ENCODE measurements at places on chromosomes 1 and 21.

- no peak for DNase-seq
Observed at GRCh38 chr1:36705629-36706028, 222.9 kb upstream of the CSF3R start.

- DNase-seq, result no peak
Observed at GRCh38 chr1:59046134-59046533, 250.8 kb upstream of the FGGY start.

- no peak for DNase-seq
Observed at GRCh38 chr1:228306275-228307217, 98.7 kb downstream of the OBSCN start.

GRCh38 chr1:2330519-2331199 lies 60.7 kb downstream of the MORN1 start:
- no peak for DNase-seq

- DNase-seq, result no peak
Observed at GRCh38 chr1:24161270-24161669, 18.3 kb upstream of the IL22RA1 start.

DNA sequence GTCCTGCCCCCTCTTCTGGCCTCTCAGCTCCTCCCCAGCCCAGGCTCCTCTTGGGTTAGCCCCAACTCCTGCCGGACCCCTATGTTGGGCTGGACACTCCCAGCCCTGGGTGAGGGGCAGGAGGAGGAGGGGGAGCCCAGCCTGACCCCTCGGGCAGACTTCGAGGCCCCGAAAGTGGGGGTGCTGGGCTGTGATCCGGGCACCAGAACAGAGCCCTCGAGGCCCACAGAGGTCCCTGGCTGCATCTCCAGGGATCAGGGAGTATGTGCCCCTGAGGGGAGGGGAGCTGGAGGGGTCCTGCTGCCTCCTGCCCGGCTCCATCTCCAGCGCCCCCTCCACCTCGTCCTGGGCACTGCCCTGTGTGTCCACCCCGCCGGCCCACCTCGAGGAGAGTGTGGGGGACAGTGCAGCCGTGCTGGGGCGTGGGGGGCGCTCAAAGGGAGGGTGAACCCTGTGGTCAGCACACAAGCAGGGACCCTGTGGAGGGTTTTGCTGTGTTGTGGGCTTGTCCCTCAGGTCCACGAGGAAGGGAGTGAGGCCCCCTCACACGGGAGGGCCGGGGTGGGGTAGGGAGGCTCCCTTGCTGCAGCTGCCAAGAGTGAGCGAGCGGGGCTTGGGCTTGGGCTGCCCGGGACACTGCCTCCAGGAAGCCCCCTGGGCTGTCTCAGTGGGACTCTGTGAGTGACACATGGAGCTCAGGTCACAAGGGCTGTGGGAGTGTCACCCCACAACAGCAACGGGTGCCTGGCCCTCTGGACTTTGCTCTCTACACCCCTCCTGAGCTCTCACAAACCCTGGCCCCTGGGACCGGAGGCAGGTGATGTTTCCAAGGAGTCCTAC lies 54.4 kb downstream of the COL18A1 start:
- DNase-seq, result no peak

GRCh38 chr1:71817028-71817427 lies 465.3 kb downstream of the NEGR1 start:
- no peak for DNase-seq

- no peak for DNase-seq
Observed at GRCh38 chr1:236035681-236036101, 29.2 kb downstream of the NID1 start.

GRCh38 chr1:35708441-35708921 lies 10.2 kb downstream of the C1orf216 start:
- peak; percentile 25 for DNase-seq

DNA sequence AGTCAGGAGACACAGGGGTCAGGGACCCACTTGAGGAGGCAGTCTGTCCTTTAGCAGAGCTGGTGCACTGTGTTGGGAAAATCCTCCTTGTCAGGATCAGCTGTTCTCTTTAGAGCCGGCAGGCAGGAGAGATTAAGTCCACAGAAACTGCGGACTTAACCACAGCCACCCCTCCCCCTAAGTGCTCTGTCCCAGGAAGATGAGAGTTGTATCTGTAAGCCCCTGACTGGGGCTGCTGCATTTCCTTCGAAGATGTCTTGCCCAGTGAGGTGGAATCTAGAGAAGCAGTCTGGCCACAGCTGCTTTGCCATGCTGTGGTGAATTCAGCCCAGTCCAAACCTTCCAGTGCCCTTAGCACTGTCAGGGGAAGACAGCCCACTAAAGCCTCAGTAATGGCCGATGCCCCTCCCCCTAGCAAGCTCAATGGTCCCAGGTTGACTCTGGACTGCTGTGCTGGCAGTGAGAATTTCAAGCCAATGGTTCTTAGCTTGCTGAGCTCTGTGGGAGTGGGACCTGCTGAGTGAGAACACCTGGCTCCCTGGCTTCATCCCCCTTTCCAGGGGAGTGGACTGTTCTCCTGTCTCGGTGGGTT lies 172.8 kb downstream of the ST6GALNAC3 start:
- DNase-seq, result no peak

GRCh38 chr1:30757352-30758120 lies at the start of gene LAPTM5:
Gene LAPTM5 (minus strand): TSS chr1:30757774. CDS start chr1:30757745, 29 bp downstream.
- peak; percentile 75 for DNase-seq

DNA sequence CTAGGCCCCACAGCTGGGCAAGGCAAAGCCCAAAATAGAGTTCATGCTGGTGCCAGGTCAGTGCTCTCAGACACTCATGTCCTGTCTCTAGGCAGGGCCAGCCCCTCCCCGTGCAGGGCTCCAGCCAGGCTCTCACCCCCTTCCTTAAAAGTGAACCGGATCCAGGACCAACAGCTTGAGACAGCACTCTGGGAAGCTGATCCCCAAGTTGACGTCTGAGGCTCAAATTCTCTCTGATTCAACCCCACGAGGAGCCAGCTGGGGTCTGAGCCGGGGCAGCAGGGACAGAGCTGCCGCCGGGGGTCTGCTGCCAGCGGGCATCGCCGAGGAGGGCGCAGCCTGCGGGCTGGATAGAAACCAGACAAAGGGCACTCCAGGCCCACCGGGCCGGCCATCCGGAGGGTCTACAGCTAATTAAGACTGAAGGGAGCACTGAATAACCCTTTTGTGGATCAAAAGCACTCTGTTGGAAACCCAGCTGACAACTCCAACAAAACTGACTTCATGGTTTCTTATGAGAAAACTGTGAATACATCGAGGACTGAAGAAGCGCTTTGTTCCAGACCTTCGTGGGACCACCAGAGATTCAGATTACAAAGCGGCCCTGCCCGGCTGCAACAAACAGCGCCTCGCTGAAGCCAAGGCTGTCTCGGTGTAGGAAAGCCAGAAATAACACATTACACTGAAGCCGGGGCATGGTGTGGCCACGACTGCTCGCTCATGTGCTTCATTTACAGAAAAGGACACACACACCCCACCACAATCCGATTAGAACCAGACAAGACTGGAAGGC lies 95.8 kb downstream of the PSMG1 start:
- no peak for DNase-seq

- DNase-seq, result no peak
Observed at GRCh38 chr1:65020774-65021173, 54.4 kb upstream of the JAK1 start.

GRCh38 chr1:159077120-159077961 lies 775 bp upstream of the AIM2 start:
- DNase-seq, result peak; percentile 90

DNA sequence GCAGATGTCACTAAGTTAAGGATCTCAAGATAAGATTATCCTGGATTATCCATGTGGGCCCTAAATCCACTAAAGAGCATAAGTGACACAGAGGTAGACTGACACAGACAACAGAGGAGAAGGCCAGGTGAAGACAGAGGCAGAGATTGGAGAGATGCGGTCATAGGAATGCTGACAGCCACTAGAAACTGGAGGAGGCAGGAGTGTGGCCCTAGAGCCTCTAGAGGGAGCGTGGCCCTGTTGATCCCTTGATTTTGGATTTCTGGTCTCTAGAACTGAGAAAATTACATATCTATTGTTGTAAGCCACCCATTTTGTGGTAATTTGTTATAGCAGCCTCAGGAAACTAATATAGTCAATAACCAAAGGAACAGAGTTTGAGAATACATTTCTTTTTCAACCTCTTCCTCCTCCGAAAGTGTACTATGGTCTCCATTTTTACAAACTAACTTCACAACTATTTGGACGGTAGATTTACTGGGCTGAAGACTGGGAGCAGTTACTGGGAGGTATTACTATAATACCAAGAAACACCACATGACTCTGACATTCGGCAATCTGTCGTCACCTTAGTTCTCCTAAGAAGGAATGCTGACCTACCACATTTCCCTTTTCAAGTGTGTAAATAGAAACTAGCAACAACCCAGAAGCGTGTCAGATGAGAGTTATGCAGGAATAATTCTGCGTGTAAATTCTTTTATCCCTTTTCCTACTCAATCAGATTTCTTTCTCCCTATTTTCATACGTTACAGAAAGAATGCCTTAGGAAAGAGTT lies 116.0 kb upstream of the ZNHIT6 start:
- DNase-seq, result no peak

DNA sequence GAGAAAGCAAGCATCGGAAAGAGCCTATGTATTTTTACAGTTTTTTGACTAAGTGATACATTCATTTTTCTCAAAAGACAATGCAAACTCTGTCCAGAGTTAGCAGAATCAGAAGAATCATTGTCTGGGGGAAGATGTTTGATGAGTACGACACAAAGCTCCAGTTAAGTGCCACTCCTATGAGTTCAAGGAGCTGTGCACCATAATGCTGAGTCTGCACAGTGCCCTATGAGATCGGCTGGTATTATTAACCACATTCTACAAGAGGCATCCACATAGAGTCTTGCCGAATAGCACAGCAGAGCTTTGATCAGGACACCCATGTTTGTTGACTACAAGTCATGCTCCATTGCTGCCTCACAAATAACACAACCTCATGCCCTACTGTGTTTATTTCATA lies 54.9 kb upstream of the RAP1GAP start:
- no peak for DNase-seq

- no peak for DNase-seq
Observed at GRCh38 chr1:38962560-38962959, 20.9 kb upstream of the RHBDL2 start.

GRCh38 chr1:93296555-93297154 lies 49.1 kb upstream of the DR1 start:
- DNase-seq, result no peak

- DNase-seq, result no peak
Observed at GRCh38 chr1:154408174-154408777, 3.1 kb downstream of the IL6R start.

GRCh38 chr1:160085686-160086455 lies 4.5 kb downstream of the KCNJ9 start:
- peak; percentile 87 for DNase-seq

GRCh38 chr1:10903821-10904220 lies 107.4 kb upstream of the CASZ1 start:
- DNase-seq, result peak; percentile 30

GRCh38 chr21:38178653-38179470 lies 77.9 kb upstream of the KCNJ15 start:
- DNase-seq, result no peak

DNA sequence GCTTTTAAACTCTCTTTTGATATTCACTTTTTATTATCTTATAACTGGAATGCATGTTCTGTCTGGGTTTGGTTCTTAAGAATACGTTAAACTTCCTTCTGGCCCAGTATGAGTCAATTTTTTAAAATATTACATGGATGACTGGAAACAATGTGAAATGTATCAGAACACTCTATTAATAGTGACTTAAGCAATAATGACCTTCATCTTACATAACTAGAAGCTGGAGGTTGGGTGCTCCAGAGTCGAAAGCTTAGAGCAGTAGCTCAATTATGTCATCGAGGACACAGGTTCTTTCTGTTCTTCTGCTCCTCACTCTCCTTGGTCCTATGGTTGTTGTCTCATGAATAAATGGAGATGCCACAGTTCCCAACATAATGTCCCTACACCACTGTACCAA lies 91.6 kb upstream of the FOXD3 start:
- DNase-seq, result no peak

DNA sequence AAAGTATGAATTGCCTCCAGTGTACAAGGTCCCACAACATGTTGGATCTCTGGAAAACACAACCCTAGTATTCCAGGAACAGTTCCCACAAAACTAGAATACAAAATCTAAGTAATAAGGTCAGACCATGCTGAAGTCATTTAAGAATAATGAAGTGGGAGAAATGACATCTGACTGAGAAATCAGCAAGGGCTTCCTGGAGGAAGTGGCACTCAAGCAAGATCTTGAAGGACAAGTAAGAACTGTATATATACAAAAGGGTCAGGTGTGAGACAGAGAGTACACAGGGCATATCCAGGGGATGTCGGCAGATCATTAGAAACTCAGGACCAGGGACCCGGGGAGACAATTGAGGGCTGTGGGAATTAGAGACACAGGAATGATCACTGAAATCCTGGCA lies 18.7 kb downstream of the MIS18A start:
- DNase-seq, result no peak

- peak; percentile 36 for DNase-seq
Observed at GRCh38 chr1:151908228-151908691, 1.1 kb downstream of the THEM4 start.

GRCh38 chr1:40951943-40952743 lies 27.4 kb upstream of the CTPS1 start:
- DNase-seq, result peak; percentile 74

- no peak for DNase-seq
Observed at GRCh38 chr1:182315167-182315556, 76.4 kb downstream of the GLUL start.

DNA sequence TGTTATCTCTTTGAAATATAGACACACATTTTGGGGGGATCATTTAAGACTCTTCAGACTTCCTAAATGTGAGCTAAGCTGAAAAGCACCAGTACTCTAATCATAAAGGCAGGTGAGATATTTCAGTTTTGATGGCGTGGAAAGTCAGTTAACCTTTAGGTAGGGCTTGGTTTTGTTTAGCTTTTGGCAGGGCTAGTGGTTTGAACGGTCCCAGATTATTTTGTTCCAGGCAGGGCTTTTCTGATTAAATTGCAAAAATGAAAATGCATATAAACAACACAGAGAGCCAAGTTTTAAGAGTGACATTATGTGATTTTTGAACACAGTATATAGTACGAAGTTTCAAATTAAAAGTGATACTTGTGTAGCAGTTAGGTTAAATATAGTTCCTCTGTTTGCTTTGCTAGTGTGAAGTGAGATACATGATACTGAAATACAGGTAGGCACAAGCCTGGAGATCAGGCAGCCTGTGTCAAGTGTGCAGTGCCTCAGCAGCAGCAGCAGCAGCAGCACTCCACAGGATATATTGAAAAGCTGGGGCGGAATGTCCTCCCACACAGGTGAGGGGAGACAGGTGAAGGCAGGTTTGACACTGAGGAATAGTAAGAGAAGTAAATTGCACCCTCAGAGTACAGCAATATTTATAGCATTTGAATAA lies 47.4 kb downstream of the CAMTA1 start:
- no peak for DNase-seq

DNA sequence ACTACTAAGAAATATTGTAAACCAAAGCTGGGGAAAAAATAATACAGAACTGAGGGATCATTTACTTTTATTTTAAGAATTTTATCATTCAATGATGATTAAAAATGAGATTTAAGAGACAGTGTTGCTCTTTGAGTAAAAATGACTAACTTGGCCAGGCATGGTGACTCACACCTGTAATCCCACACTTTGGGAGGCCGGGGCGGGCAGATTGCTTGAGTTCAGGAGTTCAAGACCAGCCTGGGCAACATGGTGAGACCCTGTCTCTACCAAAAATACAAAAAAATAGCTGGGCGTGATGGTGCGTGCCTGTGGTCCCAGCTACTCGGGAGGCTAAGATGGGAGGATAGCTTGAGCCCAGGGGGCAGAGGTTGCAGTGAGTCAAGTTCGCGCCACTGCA lies 21.8 kb upstream of the PLEKHO1 start:
- peak; percentile 54 for DNase-seq
